Erythroblast (primary cell): ENCODE measurements at places on chromosomes 11 and 22.
A peak's percentile ranks its signal among the peaks of the same experiment; 100 is the strongest.

DNA sequence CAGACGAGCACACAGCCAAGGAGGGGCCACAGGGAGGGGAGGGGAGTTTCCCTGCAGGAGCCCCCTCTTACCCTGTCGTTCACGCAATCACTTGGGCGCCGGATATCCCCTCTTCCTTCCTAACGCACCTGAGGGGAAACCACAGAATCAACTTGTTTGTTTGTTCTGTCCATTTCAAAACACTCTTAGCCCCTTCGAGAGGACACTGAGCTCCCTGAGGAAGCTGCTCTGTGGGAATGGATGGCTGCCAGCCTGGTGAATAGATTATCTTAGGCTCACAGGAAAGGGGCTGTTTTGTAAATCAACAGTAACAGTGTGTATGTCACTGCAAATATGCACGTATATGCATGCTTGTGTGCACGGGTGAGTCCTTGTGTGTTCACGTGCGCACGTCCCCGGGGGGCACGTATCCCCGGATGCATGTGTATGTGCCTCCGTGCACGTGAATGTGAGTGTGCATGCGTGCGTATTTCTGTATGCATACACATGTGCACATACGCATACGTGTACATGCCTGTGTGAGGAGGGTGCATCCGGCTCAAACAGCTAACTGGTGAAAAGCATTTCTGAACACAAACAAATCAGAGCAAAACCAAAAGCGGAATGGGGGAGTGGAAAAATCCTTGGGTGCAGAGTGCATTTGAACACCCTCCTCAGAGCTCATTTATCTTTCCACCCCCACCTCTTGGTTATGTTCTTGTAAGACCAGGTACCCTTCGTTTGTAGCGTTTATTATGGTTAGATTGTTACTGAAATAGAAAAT lies 7.2 kb downstream of the ARSA start:
- DNase-seq = no peak

GRCh38 chr11:96316869-96317268 lies 26.1 kb downstream of the MAML2 start:
- DNase-seq = no peak

GRCh38 chr11:48008951-48009270 lies 28.6 kb downstream of the PTPRJ start:
- peak; percentile 19 for DNase-seq

GRCh38 chr22:38335077-38335476 lies 17.8 kb upstream of the CSNK1E start:
- DNase-seq = no peak

DNA sequence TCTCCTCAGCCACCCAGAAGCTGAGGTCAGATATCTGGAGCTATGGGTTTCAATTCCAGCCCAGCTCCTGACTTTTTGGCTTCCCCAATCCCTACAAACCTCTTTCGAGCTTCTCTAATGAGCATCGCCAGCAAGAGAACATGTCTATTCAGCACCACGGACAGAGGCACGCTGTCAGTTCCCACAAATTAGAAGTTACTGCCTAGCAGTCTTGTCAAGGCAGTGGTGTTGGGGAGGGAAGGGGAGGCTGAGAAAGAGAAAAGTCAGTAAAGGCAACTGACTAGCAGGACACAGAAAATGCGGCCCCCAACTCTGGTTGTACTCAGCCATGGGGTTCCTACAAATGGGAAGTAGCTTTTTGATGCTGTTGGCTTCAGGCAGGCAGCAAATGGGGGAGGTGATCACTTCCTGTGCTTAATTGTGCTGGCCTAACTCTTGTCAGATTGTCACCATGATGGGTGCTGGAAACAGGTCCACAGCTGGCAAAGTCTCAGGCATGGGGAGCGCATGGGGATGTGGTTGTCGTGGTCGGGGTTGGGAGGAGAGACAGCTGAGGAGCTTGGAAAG lies 205.9 kb downstream of the ST3GAL4 start:
- DNase-seq = peak; percentile 49

DNA sequence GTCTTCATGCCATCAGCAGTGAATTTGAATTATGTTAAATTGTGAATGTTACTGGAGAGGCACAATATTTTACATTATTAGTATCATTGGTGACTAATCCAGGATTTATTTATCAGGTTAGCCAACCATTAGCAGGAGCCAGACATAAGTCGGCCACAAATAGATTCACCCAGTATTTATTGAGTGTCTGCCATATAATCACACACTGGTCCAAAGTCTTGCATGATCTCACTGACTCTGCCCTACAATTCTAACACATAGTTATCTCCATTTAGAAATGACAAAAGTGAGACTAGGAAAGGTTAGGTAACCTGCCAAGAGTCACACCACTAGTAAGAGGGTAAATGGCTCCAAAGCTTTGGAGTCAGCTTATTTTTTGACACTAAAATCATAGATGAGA lies 179.6 kb downstream of the BLID start:
- no peak for DNase-seq

- DNase-seq = no peak
Measured at GRCh38 chr22:29339381-29340235, 24.1 kb upstream of the RASL10A start.

DNA sequence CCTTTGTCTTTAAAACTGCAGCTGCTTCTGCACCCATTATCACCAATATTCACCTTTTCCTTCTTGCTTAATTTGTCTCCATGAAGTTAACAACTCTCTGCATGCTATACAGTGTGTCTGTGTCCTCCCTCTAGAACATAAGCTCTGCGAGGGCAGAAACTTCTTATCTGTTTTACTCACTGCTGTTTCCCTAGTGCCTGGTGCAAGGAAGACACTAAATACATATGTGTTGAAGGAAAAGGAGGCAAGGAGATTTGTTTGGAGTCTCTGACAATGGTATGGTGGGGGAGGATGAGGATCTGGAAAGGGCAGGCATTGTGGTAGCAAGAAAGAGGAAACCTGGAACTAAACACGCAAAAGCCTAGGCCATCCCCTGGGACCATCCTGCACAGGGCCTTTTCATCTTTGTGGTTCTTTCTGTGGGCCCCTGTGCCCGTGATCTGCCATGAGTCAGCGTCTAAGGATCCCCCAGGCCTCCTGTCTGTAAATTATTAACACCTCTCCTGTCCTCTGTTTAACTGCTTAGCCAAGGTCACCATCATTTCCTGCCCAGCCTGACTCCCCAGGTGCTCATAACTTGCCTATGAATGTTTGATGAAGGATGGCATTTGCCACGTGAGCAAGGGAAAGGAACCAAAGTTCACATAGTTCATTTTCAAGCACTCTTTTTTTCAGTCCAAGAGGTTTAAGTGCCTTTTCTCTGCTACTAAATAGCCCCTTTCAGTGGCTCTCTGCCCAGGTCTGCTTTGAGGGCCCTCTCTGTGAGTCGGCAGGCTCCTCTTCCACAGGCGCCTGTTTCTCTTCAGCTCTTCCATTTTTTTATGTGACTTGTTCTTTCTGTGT lies 131.1 kb downstream of the RASSF10 start:
- no peak for DNase-seq

- DNase-seq = no peak
Measured at GRCh38 chr11:121029813-121030445, 6.0 kb downstream of the TBCEL start.

- no peak for DNase-seq
Measured at GRCh38 chr11:70383664-70384565, 14.4 kb upstream of the CTTN start.

- DNase-seq = peak; percentile 75
Measured at GRCh38 chr11:76918941-76919386, 58.2 kb downstream of the ACER3 start.

DNA sequence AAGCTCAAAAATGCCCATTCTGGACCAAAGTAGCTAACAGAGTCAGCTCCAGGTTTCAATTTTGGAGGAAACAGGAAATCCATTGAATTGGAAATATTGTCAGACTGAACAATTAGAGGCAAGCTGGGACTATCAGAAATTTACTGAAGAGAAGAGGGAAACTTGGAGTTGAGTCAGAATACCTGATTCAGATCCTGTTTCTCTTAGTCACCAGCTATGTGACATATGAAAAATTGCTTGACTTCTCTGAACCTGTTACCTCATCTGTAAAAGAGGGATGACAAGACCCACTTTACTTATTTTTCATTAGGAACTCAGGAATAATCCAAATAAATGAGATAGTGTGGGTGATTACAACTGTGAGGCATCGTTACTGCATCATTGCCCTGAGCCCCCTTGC lies 148.9 kb upstream of the CADM1 start:
- DNase-seq = no peak

DNA sequence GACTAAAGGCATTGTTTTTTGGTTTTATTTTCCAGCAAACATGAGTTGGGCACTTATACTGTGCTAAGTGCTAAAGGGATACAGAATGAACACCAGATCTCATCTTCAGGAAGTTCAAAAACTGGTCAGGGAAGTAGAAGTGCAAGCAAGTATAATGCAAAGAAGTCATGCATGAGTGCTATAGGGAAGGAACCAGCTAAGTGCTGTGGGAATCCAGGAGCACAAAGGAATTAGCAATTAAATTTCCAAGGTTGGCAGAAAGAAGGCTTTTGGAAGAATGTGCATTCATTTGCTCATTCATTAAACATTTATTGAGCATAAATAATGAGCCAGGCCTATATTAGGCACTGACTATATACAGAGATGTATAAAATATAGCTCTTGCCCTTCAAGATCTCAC lies 143.7 kb upstream of the ARHGAP42 start:
- no peak for DNase-seq

- peak; percentile 60 for DNase-seq
Measured at GRCh38 chr22:21816787-21817496, 50.5 kb downstream of the MAPK1 start.

DNA sequence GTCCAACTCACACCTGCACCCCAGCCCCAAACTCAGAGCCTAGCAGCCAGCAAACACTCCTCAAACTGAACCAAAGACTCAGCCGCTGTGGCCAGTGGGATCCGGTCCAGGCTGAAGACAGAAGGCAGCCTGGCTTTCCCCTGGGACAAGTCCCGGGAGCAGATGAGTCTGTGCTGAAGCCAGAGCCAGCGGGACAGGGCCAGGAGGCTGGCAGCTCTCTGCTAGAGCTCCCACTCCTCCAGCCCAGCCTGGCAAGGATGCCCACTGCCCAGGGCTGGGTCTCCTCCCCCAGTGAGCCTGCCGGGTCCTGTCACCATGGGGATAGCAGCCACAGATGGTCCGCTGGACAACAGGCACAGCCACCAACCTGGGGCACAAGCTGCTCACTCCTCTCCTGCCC lies 42.9 kb upstream of the PRR5 start:
- no peak for DNase-seq

DNA sequence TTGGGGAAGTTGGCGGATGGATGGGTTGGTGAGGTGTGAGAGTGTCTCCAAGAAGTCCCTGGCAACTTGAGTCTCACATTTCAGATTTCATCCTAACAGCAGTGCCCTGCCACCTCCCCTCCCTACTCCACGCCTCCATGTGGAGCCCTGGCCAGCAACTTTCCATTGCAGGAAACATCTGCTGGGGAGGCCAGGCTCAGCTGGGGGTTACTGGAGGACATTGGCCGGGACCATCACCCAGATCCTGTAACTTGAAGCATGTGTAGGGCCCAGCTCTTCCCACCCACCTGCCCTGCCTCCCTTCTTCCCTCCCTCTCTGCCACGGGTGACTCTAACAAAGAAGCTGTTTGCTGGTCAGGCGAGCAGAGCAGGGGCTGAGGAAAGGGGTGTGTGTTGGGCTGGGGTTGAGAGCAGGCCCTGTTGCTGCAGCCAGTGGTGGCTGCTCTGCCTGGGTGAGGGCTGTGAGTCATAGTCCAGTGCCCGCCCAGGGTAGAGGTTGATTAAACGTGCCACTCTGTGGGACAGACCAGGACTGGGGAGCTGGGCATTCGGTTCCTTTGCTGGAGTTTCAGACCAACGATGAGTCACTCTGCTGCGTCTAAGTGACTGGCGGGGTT lies 64.0 kb downstream of the SCN3B start:
- DNase-seq = no peak

DNA sequence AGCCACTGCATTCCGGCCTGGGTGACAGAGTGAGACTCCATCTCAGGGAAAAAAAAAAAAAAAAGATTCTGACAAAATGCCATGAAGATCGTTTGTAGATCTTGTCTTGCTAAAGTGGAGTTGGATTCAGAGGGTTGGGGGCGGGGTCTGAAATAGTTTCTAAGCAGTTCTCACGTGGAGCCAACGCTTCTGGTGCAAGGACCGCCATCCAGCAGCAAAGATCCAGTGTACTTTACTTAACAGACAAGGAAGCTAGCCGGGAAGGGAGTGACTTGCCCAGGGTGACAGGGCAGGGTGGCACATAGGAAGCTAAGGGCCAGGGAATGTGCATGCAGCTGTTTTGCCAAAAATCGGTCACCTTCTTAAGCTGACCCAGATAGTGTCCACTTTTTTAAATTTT lies 27.4 kb downstream of the APOL1 start:
- no peak for DNase-seq

- no peak for DNase-seq
Measured at GRCh38 chr11:120137611-120138521, at the start of gene TRIM29. TSS of gene TRIM29 (minus strand) at chr11:120138113. CDS start at chr11:120138031, 82 bp downstream.

DNA sequence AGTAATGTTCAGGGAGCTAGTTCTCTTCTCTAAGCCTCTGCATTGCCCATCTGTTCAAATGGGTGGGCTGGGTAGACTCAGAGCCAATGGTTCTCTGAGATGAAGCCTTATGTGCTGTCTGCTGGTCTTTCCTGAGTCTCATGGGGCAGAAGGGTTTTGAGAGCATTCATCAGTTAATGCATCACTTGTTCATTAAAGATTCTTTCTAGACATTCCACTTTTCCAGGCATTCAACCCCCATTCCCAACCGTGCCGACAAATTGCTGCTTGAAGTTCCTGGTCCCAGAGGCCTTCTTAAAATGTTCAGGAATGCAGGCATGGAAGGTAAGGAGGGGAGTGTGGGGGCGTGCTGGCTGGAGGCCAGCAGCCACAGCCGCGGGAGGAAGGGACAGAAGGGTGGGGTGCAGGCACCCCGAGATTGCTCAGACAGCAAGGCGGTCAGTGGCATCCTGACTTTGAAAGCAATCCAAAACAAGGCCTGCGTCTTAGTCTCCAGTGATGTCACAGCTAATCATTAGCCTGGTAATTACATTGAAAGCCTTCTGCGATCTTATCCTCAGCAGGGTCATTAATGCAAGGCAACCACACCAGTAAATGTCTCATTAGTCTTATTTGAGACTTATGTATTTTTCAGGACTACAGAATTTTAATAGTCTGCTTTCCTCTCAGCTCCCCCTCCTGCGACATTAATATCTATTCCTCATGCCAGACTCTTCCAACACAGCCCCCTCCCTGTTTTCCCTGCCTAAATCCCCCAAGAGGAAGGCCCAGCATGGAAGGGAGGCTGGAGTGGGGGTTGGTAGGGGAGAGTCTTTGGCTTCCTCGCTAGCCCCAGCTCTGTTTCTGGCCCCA lies 328.8 kb downstream of the MIAT start:
- no peak for DNase-seq

- no peak for DNase-seq
Measured at GRCh38 chr11:79486242-79486984, 45.6 kb upstream of the TENM4 start.

DNA sequence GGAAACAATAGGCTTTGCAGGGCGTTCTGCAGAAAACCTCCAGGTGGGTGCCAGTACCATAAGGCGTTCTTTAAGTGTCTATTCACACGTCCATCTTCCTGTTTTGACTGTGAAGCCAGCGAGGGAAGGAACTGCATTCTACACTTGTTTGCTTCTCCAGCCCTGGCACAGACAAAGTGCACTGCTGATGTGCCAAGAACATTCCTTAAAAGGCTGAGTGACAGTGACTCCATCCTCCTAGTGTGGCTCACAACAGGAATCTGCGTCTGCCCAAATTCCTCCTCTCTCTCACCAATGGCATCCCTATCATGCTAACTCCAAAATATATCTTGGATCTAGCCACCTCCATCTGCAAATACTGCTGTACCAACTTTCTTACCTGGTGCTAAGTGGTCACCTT lies 407.4 kb upstream of the SYN3 start:
- no peak for DNase-seq

- no peak for DNase-seq
Measured at GRCh38 chr22:24006207-24006913, 1.1 kb upstream of the GSTT4 start.
